Right lobe of liver (tissue), 6 donors: ENCODE measurements at places on chromosomes 4 and X. TPM values are rescaled to one million over a fixed set of nuclear protein-coding genes. Genes with fewer than 3 reads are reported as not detected.

GRCh38 chrX:133384454-133384853, 30.8 kb downstream of the GPC4 start:
- no peak overlapping the region for H3K4me3 ChIP-seq
- no peak for DNase-seq
- H3K27ac ChIP-seq = no peak overlapping the region
- H3K36me3 ChIP-seq = no peaks in the 10 kb centered on the region
- no peaks in the 10 kb centered on the region for H3K27me3 ChIP-seq

DNA sequence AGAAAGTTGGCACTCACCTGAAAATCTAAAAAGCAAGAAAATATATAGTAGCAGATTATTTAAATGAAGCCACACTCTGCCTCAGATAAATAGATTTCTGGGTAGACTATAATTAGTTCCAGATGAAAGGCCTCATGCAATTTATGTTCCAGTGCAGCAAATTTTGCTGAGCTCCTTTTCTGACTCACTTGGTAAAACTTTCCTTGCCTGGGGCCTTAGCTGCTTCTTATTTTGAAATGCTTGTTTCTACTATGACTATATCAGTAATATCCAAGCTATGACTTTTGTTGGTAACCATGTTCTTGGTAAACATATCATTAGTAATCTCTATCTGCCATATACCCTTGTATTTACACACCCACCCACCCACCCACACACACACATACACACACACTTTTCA, 961.8 kb downstream of the SH3BGRL start:
- no peak for DNase-seq
- no peak overlapping the region for H3K27ac ChIP-seq
- H3K4me3 ChIP-seq = no peak overlapping the region
- no peaks in the 10 kb centered on the region for H3K36me3 ChIP-seq

DNA sequence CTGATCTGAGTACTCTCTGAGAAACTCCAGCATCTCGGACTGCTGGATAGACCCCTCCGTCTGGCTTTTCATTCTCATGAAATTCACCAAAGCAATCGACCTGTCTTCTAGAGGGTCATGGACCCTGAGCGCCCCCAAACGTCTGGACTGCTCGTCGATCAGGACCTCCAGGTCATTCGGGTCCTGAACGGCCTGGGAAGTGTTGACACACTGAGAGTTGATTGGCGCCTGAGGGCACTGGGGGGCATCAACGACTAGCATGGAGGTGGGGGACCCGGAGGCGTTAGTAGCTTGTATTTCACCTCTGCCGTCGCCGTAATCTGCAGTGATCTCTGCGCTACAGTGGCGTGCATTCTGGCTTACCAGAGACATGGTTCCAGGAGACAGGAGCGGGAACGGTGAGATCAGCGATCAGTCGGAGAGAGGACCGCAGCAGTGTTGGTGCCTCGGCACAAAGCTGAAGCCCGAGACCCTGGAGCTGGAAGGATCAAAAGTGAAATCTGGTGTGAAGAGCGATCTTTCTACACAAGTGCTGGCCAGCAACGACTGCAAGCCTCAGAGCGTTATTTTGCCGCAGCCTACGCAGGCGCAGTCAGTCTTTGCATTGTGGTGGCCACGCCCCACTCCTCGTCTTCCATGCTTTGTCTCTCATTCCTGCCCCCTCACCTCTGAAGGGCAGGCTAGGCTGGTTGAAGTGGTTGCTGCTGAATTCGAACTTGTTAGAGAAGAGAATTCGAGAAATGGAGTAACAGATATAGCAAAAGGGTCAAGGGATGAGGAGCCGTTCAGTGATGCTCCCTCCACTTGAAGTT, at the start of gene MAGEE2:
Gene MAGEE2 (minus strand): TSS at position 575 of the 812 bp plus-strand sequence. CDS start 203 bp downstream, at position 372.
- DNase-seq = no peak
- H3K36me3 ChIP-seq = no peaks in the 10 kb centered on the region
- H3K4me3 ChIP-seq = no peak within 1 kb of the TSS
- no peak within 1 kb of the TSS for H3K27ac ChIP-seq
- no peaks in the 10 kb centered on the region for H3K4me1 ChIP-seq

- no peak for DNase-seq
- H3K36me3 ChIP-seq = no peaks in the 10 kb centered on the region
- H3K27me3 ChIP-seq = no peaks in the 10 kb centered on the region
- no peaks in the 10 kb centered on the region for H3K4me1 ChIP-seq
- H3K27ac ChIP-seq = no peak overlapping the region
Measured at GRCh38 chr4:13922873-13923645, 295.5 kb upstream of the BOD1L1 start.

GRCh38 chrX:49042581-49043219, 457 bp downstream of the TFE3 start:
- H3K4me1 ChIP-seq = no peaks in the 10 kb centered on the region
- H3K27ac ChIP-seq = peak overlapping the region; percentile 96
- DNase-seq = no peak
- no peaks in the 10 kb centered on the region for H3K27me3 ChIP-seq
- H3K4me3 ChIP-seq = peak overlapping the region; percentile 68

DNA sequence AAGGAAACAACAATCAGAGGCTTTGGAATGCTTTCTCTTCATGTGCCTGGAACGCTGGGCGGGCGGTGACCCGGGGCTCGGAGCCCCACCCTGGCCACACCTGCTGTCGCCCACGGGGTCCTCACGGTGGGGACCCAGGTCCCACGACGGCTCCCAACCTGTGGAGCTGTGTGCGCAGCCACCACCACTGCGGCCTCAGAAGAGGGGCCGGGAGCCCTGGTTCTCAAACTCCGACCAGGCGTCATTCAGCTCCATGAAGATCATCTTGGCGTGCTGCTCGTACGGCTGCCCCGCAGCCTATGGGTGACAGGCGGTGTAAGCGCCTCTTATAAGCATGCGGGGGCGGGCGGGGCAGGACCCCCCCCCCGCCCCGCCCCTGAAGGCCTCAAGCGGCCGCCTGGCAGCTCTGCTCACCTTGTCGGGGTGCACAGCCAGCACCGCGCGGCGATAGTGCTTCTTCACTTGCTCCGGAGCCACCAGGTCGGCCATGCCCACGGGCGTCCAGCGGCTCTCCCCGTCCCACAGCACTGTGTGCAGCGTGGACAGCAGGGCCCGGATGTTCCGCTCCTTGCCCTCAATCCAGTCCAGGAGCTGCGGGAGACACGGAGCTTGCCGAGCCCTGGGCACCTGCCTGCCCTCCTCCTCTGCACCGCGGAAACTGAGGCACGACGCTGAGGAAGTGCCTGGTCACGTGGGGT, 23.7 kb upstream of the CPLX1 start:
- no peaks in the 10 kb centered on the region for H3K27me3 ChIP-seq
- no peaks in the 10 kb centered on the region for H3K36me3 ChIP-seq
- H3K4me3 ChIP-seq = no peak overlapping the region
- no peaks in the 10 kb centered on the region for H3K4me1 ChIP-seq

GRCh38 chrX:109596015-109596414, 29.0 kb downstream of the KCNE5 start:
- no peaks in the 10 kb centered on the region for H3K4me1 ChIP-seq
- DNase-seq = no peak
- H3K27ac ChIP-seq = no peak overlapping the region
- no peaks in the 10 kb centered on the region for H3K36me3 ChIP-seq
- no peak overlapping the region for H3K4me3 ChIP-seq
- H3K27me3 ChIP-seq = no peaks in the 10 kb centered on the region

The ZAR1 gene
- not detected for total RNA-seq

- H3K4me3 ChIP-seq = no peak overlapping the region
- H3K4me1 ChIP-seq = no peaks in the 10 kb centered on the region
- no peaks in the 10 kb centered on the region for H3K36me3 ChIP-seq
- DNase-seq = no peak
- no peak overlapping the region for H3K27ac ChIP-seq
- H3K27me3 ChIP-seq = no peaks in the 10 kb centered on the region
Measured at GRCh38 chrX:16653424-16653823, 3.5 kb downstream of the S100G start.

DNA sequence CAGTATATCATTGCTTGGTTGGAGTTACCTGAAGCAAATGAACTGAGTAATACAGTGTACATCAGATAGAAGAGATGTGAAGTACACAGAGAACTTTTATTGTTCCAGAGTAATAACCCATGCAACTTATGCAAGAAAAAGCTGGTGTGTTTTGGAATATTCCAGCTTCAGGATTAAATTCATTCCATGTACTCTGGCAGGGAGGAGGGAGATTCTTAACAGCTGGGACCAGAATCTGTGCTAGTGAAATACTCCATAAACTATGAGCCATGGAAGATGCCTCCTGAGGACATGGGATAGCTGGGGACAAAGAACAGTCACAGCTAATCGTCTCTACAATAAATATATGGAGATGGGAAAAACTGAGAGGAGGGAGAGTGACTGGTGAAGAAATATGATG, 101.6 kb upstream of the OTUD4 start:
- no peaks in the 10 kb centered on the region for H3K36me3 ChIP-seq
- no peaks in the 10 kb centered on the region for H3K4me1 ChIP-seq
- no peak overlapping the region for H3K4me3 ChIP-seq
- DNase-seq = no peak

DNA sequence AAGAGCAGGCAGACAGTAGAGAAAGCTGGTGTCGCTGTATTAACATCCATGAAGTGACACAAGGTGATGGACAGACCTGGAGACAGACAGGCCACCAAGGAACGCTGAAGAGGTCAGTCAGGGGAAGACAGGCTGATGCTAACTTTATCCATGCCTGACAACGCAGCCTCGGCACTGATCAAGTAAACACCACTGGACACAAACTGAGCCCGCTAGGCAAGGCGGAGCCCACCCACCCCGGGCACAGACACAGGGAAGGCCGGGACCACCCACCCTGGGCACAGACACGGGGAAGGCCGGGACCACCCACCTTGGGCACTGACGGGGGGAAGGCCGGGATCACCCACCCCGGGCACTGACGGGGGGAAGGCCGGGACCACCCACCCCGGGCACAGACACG, 18.8 kb downstream of the PPP2R3B start:
- H3K27ac ChIP-seq = no peak overlapping the region
- H3K4me3 ChIP-seq = no peak overlapping the region
- DNase-seq = no peak
- no peaks in the 10 kb centered on the region for H3K4me1 ChIP-seq
- no peaks in the 10 kb centered on the region for H3K27me3 ChIP-seq
- no peaks in the 10 kb centered on the region for H3K36me3 ChIP-seq

DNA sequence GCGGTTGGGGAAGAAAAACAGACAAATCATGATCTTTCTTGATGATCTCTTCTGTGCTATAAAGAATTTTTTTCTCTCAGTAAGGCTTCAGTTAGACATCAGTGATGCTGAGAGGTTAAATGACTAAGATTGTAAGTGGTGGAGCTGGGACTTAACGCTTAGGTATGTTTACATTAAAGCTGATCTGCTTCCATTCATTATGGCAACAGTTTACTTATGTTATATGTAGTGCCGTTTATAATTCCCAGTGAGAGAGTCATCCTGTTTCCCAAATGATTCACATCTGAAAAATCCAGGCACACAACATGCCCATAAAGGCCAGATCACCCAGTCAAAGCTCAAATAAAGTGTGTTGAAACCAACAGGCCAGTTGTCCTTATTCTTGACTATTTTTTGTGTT, 50.1 kb downstream of the CENPVL3 start:
- no peaks in the 10 kb centered on the region for H3K36me3 ChIP-seq
- no peak overlapping the region for H3K27ac ChIP-seq
- no peaks in the 10 kb centered on the region for H3K4me1 ChIP-seq

The DGKK gene
- not detected for total RNA-seq

DNA sequence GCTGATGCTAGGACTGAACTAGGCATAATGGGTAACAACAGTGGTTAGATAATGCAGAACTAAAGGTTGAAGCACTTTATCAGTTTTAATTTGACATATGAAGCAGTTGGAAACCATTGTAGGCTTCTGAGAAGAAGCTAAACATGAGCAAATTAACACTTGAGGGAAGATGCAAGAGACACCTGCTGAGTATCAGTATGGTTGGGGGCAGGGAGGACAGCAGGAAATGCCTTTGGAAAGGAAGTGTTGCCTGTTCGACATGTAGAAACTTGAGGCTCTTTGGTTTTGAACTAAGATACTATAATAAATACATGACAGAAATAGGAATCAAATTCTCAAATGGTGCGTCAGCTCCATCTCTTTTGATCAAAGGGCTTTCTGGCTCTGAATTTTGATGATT, 115.6 kb downstream of the FHIP1A start:
- H3K27ac ChIP-seq = no peak overlapping the region
- DNase-seq = no peak
- H3K27me3 ChIP-seq = no peaks in the 10 kb centered on the region
- H3K4me3 ChIP-seq = no peak overlapping the region
- H3K4me1 ChIP-seq = no peaks in the 10 kb centered on the region
- H3K36me3 ChIP-seq = no peaks in the 10 kb centered on the region

The RBMXL3 gene
- total RNA-seq = not detected

- peaks cover 6% of the 10 kb centered on the region for H3K27me3 ChIP-seq
- no peak overlapping the region for H3K4me3 ChIP-seq
- DNase-seq = no peak
- no peaks in the 10 kb centered on the region for H3K4me1 ChIP-seq
- H3K36me3 ChIP-seq = no peaks in the 10 kb centered on the region
Measured at GRCh38 chrX:37926700-37927099, 79.3 kb upstream of the DYNLT3 start.
